ENCODE measurements at places on chromosomes 3 and 15.

GRCh38 chr3:24338409-24339130, 156.1 kb downstream of the THRB start:
- DNase-seq = no peak

- no peak for DNase-seq
Measured at GRCh38 chr3:71759401-71759800, 5.7 kb downstream of the GPR27 start.

DNA sequence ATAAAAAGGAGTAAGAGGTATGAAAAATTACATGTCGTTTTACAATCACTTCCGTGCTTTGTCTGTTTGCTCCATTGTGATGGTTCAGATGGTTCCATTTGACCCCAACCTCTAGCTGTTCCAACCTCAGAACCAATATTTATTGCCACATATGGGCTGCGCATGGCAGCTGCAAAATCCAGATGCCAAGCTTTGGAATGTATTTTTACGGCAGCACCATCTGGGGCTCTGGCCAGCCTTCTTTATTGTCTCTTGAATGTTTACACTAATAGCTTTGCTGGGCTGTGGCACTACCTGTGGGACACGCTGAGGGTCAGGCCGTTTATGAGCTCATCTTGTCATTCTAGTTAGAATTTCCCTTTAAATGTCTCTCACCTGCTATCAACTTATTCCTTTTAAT, 219.8 kb downstream of the ROBO2 start:
- no peak for DNase-seq

DNA sequence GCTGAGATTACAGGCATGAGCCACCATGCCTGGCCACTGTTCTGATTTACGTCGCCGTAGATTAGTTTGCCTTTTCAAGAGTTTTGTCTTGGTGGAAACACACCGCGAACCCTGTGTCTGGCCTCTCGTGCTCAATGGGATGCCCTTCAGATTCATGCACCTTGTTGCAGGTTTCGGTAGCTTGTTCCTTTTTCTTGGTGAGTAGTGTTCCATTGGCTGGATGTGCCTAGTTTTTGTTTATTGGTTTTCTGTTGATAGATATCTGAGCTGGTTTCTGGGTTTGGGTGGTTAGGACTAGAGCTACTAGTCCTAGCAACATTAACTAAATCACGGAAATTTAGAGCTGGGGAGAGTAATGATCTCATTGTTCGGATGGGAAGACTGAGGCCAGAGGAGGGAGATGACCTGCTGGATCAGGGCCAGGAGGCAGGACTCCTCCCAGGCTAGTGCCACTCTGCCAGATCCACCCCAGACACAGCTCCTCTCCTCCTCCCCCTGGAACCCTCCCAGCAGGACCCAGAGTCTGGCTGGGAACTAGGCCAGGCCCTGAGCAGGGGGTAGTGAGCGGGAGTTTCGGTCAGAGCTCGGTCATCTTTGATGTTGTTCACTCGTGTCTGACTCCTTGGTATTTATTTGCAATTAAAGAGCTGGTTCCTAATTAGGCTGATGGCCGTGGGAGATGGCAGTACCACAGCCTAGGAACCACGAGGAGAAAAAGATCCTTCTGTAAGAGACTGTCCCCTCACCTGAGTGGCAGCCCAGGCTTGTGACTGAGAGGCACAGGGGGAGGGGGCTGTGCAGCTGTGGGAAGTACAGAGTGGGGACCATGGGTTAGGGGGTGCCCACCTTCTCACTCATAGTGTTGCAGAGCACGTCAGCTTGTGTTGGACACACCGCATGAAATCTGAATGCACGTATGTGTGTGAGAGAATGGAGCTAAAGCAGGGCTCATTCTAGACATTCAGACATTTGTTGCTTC, 73.4 kb downstream of the SMAD6 start:
- DNase-seq = peak; percentile 46

- no peak for DNase-seq
Measured at GRCh38 chr3:58189691-58190090, 21.1 kb downstream of the DNASE1L3 start.

GRCh38 chr3:158452334-158452733, 118.7 kb upstream of the MLF1 start:
- no peak for DNase-seq

GRCh38 chr3:78049521-78049920, 1009.6 kb downstream of the ROBO2 start:
- DNase-seq = no peak

- no peak for DNase-seq
Measured at GRCh38 chr3:61686228-61686648, 124.9 kb downstream of the PTPRG start.

DNA sequence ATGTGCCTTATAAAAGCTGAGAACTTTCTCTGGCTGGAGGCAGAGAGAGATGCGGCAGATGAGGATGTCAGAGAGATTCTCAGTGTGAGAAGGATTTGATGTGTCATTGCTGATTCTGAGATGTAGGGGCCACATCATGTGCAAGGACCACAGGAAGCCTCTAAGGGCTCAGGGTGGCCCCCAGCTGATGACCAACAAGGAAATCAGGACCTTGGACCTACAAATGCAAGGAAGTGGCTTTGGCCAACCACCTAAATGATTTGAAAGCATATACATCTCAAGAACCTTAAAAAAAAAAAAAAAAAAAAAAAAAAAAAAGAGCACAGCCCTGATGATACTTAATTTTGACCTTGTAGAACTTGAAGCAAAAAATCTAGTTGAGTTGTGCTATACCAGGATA, 282.4 kb downstream of the ERC2 start:
- DNase-seq = no peak

- no peak for DNase-seq
Measured at GRCh38 chr3:56856752-56857151, 55.0 kb upstream of the ARHGEF3 start.

DNA sequence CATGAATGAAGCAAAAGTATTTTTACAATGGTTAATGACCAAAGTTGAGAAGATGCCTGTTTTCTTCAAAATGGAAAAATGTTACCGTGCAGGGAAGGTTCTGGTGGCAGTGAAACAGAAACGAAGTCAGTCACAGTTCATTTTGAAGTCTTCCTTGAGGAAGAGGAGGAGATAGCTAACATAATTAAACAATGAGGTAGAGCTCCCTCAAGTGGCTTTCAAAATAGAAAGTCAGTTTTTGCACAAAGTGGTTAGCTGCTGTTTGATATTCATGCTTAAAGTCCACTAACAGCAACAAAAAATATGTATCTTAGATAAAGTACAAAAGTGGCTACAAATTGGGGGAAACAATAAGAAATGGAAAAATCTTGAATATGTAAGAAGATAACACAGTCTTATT, 87.3 kb downstream of the TFG start:
- DNase-seq = peak; percentile 25
